ENCODE measurements at places on chromosomes 3 and 15.

GRCh38 chr3:100150473-100150872 is 36.2 kb upstream of the FILIP1L start:
- DNase-seq: no peak

- no peak for DNase-seq
These were observed 476.8 kb downstream of the C3orf38 start for GRCh38 chr3:88626456-88627120.

- no peak for DNase-seq
These were observed 245.6 kb upstream of the GOLIM4 start for GRCh38 chr3:168341192-168341815.

- DNase-seq: no peak
These were observed 50.5 kb upstream of the TEX264 start for GRCh38 chr3:51620543-51620942.

GRCh38 chr3:12484983-12485327 is 675 bp downstream of the TSEN2 start:
- no peak for DNase-seq

DNA sequence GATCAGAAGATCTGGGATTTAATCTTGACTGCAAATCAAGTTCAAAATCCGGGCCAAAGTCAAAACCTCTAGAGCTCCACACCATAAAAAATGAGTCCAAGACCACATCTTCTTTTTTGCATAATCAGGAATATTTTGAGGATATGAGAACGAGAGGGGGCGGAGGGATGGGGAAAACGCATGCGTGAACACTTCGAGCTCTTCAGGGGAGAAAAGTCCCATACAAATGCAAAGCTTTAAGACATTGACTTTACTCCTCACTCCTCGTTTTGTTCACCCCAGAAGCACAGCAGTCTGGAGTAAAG is 68.2 kb downstream of the SUMF1 start:
- DNase-seq: no peak

DNA sequence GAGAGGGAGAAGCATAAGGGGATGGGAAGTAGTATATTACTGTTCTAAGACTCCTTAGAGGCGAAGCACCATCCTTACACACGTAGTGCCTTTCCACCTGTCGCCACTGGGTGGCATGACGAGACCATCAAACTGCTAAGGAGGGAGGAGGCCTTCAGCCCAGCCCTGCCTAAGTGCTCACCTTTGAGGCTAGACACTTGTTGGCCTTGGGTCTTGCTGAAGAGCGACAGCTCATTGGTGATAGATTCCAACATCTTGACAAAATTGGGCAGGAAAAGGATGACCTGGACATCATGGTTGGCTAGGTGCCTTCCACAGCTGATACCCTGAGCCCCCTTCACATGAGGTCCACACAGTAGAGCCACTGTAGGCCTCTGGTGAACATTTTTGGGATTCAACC is 19.6 kb downstream of the CLK3 start:
- peak; percentile 57 for DNase-seq

GRCh38 chr3:117874904-117875874 is 1159.5 kb downstream of the IGSF11 start:
- DNase-seq: no peak

GRCh38 chr15:66461917-66462316 is 35.6 kb downstream of the SNAPC5 start:
- no peak for DNase-seq

DNA sequence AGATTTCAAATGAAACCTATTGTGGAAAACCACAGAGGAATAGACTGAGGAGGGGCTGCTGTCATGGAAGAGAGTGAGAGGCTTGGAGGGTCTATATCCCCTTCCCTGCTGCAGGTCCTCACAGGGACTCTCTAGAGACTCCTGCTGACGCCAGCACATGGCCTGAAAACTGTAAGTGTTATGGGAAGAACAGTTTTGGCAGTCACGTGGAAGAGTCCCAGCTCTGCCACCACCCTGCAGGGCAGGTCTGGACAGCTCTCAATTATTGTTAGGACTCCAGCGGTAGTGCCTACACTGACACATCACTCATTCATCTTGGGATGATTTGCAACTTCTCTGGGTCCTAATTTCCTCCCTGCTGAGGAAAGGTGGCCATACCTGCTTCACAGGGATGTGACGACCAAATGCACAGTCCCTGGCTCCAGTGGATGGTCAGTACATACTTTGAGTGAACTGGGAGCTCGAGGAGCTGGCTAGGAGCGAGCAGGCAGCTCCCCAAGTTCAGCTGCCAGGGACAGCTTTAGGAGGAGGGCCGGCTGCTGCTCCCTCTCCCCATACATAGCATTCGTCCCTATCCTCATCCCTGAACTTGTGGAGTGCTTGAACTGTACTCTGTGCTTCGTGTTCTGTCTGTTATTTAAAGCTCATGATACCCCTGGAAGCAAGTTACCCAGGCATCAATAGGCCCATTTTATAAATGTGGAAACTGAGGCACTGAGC is 49.2 kb downstream of the CTXND1 start:
- DNase-seq: no peak

DNA sequence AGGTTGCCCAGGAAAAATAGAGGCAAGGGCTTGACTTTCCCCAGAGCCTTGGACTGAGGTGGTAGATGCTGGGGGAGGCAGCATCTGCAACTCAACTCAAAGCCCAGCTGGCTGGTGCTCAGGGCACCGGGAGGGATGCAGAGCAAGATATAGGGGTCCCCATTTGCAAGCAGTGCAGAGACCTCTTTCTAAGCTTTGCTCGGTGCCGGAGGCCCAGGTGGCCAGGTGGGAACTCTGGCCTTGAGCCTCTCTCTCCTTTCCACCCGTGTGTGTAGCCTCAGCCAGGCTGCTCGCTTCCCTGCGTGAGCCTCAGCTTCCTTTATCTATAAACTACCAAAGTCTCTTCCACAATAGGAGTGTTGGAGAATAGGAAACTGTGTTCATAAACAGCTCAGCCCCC is 36.5 kb downstream of the SLC6A6 start:
- no peak for DNase-seq

GRCh38 chr3:55576621-55577388 is 89.7 kb upstream of the WNT5A start:
- DNase-seq: no peak

GRCh38 chr3:105364128-105364527 is 2.6 kb upstream of the ALCAM start:
- no peak for DNase-seq

GRCh38 chr3:186425788-186426730 is 64.0 kb upstream of the DGKG start:
- DNase-seq: no peak

DNA sequence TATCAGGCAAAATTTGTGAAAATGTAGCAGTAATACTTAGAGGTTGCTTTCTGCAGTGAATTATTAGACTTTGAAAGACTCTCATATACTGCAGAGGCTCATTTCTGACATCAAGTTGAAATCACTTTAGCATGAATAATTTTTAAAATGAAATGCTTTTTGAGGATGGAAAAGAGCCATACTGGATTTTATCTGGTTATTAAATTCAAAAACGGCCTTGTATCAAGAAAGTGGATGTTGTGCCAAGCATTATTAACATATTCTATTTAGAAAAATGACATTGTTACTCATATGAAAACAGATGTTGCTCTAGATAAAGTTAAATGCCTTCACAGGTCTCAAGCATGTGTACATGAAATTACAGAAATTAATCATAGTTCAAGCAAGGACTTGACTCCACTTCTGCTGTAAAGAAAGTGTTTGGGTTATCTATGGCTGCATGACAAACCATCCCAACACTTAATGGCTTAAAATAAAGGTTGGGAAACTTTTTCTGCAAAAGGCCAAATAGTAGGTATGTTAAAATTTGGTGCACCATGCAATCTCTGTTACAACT is 64.5 kb upstream of the ZNF280D start:
- DNase-seq: no peak

GRCh38 chr15:60081976-60082375 is 77.9 kb downstream of the FOXB1 start:
- DNase-seq: no peak

- no peak for DNase-seq
These were observed 1099.3 kb downstream of the ROBO2 start for GRCh38 chr3:78139166-78139565.

DNA sequence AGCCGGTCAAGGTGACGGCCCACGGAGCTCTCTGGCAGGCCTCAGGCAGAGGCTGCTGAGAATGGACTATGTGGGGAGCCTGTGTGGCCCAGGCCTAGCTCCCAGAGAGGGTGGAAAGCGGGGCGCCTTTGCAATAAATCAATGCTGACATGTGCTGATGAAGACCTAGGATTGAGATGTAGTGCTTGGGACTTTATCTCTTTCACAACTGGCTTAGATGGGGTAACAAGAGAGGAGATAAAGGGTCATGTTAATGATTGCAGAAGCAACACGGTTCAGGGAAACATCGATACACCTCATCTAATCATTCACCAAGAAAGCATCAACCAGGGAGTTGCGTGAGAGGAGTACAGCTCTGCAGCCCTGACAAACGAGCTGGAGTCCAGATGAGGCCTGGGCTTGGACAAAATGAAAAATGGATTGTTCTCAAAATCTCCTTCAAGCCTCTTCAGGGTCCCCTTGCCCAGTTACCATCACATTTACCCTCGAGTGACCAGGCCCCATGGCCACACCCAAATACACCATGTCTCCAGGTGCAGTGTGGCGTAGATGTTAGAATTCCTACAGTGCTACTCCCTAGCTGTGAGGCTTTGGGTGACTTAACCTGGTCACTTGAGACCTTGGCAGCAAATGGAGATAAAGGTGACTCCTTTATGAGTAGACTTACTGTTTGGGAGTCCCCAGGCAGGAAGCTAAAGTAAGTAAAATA is 146.4 kb upstream of the LIPC start:
- DNase-seq: no peak

DNA sequence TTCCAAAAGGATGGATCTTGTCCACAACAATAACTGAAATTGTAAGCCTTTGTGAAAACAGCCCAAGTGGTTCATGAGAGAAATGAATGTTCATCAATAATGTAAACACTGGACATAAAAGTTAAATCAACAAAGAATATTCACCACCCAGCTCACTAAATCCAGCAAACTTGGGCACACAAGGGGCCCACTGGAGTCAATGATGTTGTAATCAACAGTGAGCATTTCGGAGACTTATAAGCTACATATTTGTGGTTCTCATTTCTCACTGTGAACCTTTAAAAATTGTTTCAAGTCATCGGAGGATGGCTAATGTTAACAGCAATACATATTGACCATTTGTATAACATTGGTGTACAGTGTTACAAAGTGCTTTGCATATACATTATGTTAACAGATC is 63.1 kb downstream of the VGLL4 start:
- no peak for DNase-seq

DNA sequence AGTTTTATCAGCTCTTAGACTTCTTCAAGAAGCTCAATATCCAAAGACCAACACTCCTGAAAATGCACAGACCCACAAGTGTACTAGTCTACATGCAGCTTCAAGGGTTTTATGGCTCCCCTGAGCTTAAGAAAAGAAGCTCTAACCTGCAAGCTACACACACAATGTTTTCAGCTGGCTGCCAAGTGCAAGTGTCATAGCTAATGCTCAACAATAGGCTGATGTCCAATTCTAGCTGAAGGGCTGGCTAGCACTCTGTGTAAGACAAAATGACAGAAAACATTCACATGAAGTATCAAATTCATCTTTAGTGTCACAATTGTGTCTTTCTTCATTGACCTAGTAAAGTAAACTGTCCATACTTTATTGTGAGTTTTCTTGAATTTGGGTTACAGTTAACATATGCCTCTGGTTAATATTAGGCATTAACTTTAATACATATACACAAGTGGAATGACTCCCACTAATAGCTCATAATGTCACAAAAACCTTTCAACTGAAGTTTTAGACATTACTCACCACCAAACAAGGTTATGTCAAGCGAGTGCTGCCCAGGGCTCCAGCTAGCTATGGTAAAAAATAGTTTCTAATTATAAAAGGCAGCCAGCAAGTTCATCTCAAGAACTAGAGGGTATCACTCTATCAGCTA is 15.1 kb downstream of the ABI3BP start:
- DNase-seq: no peak

GRCh38 chr3:35596335-35596995 is 42.9 kb upstream of the ARPP21 start:
- DNase-seq: no peak

- no peak for DNase-seq
These were observed 87.4 kb downstream of the FGF12 start for GRCh38 chr3:192639987-192640386.

DNA sequence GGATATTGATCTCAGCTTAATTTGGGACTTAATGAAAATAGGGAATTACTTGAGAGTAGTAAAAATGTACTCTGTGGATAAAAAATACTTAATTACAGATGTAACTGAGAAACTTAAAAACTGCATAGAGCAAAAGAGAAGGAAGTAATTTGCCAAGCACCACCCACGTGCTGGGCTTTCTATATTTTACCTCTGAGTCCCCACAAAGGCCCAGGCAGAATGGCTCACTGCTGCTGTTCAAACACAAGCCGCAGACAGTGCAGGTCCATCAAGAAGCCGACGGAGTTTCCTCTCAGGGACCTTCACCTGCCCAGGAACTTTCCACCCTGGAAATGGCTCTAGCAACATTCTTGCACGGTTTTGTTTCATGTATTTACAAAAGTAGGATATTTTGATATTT is 77.2 kb upstream of the TRPM1 start:
- no peak for DNase-seq

- DNase-seq: no peak
These were observed 391.6 kb upstream of the DPPA4 start for GRCh38 chr3:109728861-109729494.

- no peak for DNase-seq
These were observed 460.5 kb downstream of the TUSC7 start for GRCh38 chr3:117170094-117170493.

- DNase-seq: no peak
These were observed at the start of gene CLSTN2 for GRCh38 chr3:139935016-139935865. CLSTN2 (plus strand) TSS chr3:139935185.

- DNase-seq: no peak
These were observed 89.2 kb downstream of the RBPMS2 start for GRCh38 chr15:64686130-64686735.

GRCh38 chr15:48012191-48012590 is 108.6 kb upstream of the SLC24A5 start:
- no peak for DNase-seq

DNA sequence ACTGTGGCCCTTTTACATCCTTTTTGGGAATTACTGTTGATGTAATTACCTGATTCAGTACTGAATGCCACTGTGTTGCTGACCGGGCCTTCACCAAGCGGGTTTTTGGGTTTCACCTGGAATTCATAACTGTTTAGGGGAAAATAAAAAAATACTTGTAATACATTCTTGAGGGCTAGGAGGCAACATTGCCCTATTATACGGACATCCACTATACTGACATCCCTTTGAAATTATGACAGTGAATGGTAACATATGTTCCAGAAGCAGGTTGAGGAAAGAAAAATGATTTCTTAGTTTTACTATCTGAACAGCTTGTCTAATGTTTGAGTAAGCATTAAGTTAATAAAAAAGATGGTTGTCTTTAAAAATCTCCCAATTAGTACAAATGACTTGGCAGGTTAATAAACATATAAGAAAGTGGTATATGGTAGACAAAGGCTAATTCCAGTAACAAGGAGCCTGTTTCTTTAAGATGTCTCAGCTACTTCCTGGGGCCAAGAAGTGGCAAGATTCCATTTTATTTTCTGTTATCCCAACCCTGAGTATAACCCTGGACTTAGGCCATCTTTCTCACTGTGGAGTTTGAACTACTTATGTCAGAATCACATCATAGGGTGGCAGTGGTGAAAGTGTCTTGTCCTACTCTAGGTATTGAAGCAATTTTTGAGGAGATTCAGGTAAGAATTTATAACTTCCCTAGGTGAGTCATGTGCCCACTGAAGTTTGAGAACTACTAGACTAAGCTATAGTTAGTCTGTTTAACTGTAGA is 45.5 kb downstream of the TFG start:
- DNase-seq: no peak
